ENCODE measurements at places on chromosomes 7 and 10.

GRCh38 chr7:191105-191980 lies 1.0 kb upstream of the FAM20C start:
- DNase-seq = peak; percentile 11

- DNase-seq = no peak
These were observed 130.7 kb upstream of the ZMIZ1 start for GRCh38 chr10:78937800-78938694.

DNA sequence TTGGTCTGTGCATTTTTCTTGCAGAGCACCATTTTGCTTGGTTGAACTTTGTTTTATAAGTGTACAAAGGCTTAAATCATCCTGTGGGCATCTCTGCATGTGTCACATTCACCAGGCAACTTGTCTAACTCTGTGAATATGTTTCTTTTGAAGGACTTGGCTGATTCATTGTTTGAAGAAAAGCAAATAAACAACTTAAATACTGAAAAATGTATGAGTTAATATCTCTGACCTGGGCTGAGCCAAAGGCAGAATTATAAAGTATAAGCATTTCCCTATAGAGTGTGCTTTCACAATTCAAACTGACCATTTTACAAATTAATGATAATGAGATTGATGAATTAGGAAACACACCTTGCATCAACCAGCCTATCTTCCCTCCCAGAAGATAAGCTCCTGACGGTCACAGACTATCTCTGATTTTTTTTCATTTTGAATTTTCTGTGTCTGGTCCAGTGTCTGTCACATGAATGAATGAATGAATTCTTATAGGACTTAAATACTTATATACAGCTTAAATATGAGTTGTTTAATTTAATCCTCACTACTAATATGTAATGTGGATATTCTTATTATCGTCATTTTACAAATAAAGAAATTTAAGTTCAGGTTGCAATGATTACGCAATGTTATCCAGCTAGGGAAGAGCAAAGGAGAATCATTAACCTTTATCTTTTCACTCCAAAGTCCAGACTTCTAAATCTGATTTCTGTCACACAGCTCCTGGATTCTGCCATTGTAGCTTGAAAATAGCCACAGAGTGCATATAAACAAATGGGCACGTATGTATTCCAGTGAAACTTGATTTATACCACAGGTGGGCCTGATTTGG lies 182.0 kb upstream of the PHYHIPL start:
- DNase-seq = no peak

DNA sequence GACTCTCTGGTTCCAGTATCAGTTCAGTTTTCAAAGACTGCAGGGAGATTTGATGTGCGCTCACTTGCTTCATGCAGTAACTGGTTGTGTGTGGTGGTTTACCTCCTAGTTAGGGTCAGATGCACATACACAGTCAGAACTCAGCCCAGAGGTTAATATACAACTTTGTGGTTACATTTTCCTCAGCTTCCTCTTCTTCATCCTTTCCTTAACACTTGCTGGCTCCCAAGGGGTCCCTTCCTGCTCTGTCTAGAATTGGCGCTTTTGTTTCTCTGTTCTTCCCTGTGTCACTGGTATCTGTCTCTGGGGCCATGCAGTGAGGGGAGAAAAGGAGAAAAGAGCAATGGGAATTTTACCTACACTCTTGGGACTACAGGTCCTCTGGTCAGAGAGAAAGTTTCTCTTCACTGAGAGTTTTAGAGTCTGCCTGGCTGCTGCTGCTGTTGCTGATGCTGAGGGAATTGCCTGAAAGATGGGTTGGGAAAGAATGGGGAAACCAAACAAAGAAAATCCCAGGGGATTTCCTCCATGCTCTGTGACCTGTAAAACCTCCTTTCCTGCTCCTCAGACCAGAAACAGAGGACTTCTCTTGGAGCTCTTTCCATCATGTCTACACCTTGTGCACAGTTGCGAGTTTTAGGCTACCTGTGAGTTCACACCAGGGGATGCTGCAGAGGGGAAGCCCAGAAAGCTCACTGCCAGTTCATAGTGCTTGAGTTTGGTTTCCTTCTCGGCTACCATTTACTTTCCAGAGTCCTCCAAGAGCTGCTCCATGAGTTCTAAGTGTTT lies 74.6 kb downstream of the WDFY4 start:
- no peak for DNase-seq

- no peak for DNase-seq
These were observed 47.1 kb downstream of the SFMBT2 start for GRCh38 chr10:7363700-7364099.

DNA sequence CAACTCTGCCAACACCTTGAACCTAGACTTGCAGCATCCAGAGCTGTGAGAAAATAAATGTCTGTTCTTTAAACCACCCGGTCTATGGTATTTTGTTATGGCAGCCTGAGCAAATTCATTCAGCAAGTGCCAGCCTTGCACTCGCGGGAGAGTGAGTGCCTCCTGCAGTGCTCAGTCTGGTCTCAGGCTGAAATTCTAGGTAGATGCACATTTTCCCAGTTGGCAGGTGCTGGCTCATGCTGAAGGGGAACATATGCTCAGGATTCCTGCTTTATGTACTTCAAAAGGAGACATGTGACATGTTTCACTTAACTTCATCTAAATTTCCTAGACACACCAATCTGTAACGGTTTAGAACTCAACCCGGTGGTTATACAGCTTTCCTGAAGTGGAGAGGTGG lies 170.8 kb downstream of the MGMT start:
- DNase-seq = no peak

DNA sequence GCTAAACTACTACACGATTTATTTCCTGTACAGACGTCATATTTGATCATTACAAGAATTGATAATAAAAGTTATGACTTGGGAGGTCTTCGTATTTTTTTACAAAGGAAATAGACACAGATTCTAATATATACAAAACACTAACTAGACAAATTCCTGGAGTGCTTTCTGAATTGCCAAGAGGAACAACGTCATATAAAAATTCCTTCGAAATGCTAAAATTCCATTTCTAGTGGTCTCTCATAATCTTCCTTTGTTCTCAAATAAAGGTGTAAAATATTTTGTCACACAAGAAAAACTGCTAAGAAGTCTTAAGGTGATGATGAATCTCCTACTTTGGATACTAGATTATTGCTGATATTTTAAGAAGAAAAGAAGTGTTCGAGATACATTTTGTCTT lies 85.4 kb downstream of the CDK6 start:
- DNase-seq = no peak

- no peak for DNase-seq
These were observed 654.5 kb upstream of the COBL start for GRCh38 chr7:51970961-51971665.

GRCh38 chr7:99478464-99479440 lies 6.1 kb downstream of the ZNF789 start:
- no peak for DNase-seq

GRCh38 chr7:87213252-87213651 lies 6.3 kb downstream of the TMEM243 start:
- no peak for DNase-seq

DNA sequence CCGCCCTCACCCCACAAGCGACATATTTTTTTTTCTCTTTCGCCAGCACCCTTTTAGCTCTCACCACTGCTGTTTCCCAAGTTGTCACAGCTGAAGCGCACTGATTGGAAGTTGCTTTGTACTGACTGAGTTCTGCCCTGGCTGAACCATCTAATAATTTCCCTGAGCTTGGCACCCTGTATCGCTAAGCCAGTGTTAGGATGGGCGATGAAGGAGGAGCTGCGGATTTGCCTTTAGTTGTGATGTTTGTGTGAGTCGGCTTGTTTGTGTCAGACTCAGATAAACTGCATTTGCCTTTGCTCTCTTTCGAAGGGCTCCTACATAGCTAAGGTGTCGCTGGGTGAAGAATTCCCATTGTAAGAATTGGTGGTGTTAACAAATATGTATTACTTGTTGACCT lies 1.3 kb upstream of the ATXN7L1 start:
- no peak for DNase-seq

GRCh38 chr10:131127610-131128009 lies 183.9 kb downstream of the TCERG1L start:
- no peak for DNase-seq

DNA sequence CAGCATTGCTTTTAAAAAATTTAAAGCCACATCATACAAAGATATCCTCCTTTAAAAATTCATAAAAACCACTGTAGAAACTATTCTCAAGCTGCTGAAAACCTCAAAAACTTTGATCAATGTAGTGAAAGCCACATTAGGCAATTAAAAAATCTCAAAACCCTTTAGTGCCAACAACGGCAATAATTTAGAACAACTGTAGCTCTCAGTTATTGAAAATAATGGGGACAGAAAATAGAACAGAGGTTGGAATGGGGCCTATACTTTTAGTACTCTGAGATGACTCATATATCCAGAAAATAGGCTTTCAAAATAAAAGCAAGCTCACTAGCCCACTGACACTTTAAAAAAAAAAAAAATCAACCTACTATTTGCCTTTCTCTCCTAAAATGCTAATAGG lies 87.5 kb downstream of the GSAP start:
- DNase-seq = no peak

- DNase-seq = no peak
These were observed 39.8 kb downstream of the FOXI2 start for GRCh38 chr10:127776816-127777215.

GRCh38 chr7:152081088-152081487 lies 55.6 kb downstream of the GALNT11 start:
- DNase-seq = no peak

- no peak for DNase-seq
These were observed 55.2 kb upstream of the CCAR1 start for GRCh38 chr10:68665841-68666240.

GRCh38 chr7:99579956-99580777 lies 17.9 kb upstream of the TMEM225B start:
- DNase-seq = no peak

GRCh38 chr7:124323597-124323996 lies 290.7 kb upstream of the TMEM229A start:
- no peak for DNase-seq

GRCh38 chr10:45179691-45180090 lies 135.7 kb downstream of the OR13A1 start:
- no peak for DNase-seq

DNA sequence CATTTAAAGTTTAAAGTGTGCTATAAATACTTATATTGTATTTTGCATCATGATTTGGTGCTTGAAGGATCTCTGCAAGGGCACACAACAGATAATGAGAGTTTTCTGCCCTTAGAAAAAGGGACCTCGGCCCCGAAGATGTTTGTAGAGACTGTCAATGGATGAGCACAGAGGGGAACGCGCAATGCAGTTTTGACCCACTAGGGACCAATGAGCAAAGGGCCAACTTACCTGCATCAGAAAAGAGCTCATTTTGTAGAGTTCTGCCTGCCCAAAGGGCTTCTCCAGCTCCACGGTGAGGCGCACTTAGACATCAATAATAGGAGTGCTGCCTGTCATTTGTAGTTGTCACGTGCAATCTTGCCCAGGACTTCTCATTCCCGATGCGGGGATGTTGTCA lies 91.1 kb downstream of the BUB3 start:
- no peak for DNase-seq

GRCh38 chr7:158424531-158424930 lies 163.1 kb downstream of the PTPRN2 start:
- no peak for DNase-seq

DNA sequence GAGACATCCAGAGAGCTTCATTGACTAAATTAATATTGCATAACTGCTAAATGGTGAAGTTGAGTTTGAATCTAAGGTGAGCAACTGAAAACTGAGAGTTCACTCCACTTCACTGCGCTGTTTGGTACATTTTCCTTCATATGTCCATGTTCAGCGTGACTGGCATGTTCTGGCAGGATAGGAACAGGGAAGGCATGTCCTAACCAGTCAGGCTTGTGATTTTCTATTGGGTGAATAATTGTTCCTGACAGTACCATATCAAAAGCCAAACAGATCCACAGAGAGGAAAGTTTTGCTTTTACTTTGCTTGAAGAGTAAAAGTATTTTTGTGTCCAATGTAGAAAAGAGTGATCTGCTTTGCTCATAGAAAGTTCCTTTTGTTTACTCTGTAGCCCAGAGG lies 53.2 kb downstream of the WDFY4 start:
- no peak for DNase-seq

DNA sequence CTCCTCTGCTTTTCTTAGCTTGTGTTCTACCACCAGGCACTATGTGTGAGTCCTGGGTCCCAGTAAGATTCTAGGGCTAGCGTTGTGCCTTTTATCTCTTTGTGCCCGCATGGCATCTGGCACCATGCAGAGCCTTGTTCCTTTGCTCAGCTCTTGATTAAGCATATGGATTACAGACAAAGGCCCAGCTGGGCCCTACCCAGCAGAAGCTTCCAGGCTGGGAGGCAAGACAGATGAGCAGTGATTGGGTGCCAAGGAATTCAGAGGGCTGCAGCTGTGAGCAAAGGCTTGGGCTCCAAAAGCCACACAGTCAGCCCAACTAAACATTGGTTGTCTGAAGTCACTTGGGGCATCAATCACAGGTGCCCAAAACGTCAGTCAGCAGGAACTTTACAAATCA lies 2.0 kb downstream of the ACSM6 start:
- no peak for DNase-seq

- no peak for DNase-seq
These were observed 49.6 kb upstream of the ZNF680 start for GRCh38 chr7:64612452-64612851.

- DNase-seq = peak; percentile 28
These were observed 194.9 kb downstream of the KCNMA1 start for GRCh38 chr10:77442699-77443189.

- no peak for DNase-seq
These were observed 135.5 kb downstream of the SLIT1 start for GRCh38 chr10:97050205-97050745.

GRCh38 chr10:50968386-50969091 lies 83.1 kb upstream of the A1CF start:
- DNase-seq = no peak

DNA sequence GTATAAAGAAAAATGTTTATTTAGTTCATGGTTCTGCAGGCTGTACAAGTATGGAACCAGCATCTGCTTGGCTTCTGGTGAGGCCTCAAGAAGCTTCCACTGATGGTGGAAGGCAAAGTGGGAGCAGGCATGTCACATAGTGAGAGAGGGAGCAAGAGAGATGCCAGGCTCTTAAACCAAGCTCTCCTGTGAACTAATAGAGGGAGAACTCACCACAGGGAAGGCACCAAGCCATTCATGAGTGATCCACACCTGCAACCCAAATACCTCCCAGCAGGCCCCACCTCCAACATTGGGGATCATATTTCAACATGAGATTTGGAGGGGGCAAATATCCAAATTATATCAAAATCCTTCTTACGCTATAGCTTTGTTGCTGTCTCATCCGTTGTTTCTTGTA lies 113.1 kb downstream of the CPED1 start:
- DNase-seq = no peak

DNA sequence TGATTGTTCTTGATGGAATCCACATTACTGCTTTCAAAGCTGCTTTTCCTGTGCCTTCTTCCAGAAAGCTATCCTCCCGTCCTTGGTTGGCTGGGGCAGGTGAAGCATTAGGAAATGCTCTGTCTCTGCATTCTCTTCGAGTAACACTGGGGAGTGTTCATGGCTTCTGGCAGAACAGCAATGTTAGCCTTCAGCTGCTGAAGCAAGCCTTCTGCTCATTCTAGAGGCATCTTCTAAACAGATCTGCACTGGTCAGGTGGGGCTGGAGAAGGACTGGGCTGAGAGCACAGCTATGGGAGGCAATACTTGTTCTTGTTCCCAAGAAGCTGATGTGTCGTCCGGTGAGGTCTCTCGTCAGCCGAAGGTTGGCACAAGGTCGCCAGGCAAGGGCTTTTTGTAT lies 80.6 kb downstream of the MGMT start:
- DNase-seq = no peak

- DNase-seq = no peak
These were observed 964 bp upstream of the ADCY1 start for GRCh38 chr7:45573204-45573603.

GRCh38 chr7:142250705-142251104 lies 7.2 kb downstream of the PRSS58 start:
- DNase-seq = no peak
